ENCODE measurements at places on chromosomes 4 and X.

- no peak for DNase-seq
Observed at GRCh38 chr4:2694691-2695090, 61.4 kb downstream of the TNIP2 start.

DNA sequence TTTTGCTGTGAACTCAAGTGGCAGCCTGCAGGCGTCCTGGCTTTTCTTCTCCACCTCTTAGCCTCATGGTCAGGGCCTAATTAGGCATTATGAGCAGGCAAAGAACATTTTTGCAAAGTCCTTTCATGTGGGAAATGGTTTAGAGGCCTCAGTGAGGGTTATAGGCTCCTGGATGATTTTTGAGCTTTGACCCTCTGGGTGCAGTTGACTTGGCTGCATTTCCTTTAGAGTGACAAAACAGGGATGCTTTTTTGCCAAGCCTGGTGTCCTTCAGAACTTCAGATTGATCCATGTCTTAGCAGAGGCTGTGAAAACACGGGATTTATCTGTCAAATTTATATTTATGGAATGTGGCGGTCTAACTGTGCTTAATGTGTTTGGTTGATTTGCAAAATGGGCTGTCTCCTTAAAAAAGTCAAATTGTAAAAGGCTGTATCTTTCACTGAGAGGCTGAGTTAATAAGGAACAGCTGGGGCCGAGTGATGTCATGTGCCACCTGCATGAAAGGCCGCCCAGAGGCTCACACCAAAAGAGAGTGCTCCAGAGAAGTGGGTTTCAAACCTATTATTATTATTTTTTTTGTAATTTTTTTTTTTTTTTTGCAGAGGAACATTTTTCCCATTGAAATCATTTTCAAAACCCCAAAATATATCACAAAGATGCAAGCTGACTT, 192.2 kb upstream of the ARX start:
- DNase-seq = no peak

- no peak for DNase-seq
Observed at GRCh38 chr4:103996064-103996463, 276.3 kb upstream of the TACR3 start.

GRCh38 chr4:26473893-26474292, 16.4 kb downstream of the CCKAR start:
- no peak for DNase-seq

DNA sequence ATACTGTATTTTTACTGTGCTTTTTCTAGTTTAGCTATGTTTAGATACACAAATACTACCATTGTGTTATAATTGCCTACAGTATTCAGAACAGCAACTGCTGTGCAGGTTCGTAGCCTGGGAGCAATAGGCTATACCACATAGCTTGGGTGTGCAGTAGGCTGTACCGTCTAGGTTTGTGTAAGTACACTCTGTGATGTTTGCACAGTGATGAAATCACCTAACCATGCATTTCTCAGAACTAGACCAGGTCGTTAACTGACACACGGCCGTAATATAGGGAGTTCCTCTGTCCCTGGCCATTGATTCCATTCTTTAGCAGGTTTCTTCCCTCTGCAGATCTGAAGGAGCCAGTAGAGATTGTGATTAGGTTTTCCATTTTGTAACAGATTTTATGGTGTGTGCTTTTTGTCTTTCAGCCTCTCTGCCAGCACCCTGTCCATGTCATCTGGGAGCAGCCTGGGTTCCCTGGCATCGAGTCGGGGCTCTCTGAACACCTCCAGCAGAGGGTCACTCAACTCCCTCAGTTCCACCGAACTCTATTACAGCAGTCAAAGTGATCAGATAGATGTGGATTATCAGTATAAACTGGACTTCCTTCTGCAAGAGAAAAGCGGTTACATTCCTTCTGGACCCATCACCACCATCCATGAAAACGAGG, 59.5 kb downstream of the CLDN22 start:
- DNase-seq = no peak

GRCh38 chr4:5839751-5840674, 52.9 kb downstream of the CRMP1 start:
- no peak for DNase-seq

- DNase-seq = no peak
Observed at GRCh38 chr4:6710996-6711395, 1.3 kb upstream of the MRFAP1L1 start.

- no peak for DNase-seq
Observed at GRCh38 chr4:135371137-135371536, 1169.5 kb upstream of the PABPC4L start.

DNA sequence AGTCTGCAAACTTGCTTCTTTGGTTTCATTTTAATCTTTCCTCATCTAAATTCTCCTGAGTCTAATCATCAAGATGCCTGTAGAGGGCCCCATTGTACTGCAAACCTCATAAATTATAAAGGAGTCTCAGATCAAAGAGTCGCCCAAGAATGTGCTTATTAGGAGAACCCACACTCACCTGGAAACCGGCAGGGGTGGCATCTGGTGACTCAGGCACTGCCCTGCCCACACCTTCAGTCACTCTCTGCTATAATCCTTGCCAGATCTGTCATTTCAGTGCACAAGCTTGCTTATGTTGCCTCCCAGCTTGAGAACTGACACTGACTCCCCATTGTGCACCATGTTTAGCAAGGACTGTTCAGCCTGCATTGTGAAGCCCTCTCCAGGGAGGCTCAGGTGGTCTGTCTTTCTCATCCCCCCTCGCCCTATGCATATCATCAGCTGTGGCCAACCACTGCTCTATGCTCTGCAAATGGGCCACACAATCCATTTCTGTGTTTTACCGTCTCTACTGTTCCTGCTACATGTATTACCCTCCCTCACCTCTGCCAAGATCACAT, 12.4 kb downstream of the EPGN start:
- no peak for DNase-seq

DNA sequence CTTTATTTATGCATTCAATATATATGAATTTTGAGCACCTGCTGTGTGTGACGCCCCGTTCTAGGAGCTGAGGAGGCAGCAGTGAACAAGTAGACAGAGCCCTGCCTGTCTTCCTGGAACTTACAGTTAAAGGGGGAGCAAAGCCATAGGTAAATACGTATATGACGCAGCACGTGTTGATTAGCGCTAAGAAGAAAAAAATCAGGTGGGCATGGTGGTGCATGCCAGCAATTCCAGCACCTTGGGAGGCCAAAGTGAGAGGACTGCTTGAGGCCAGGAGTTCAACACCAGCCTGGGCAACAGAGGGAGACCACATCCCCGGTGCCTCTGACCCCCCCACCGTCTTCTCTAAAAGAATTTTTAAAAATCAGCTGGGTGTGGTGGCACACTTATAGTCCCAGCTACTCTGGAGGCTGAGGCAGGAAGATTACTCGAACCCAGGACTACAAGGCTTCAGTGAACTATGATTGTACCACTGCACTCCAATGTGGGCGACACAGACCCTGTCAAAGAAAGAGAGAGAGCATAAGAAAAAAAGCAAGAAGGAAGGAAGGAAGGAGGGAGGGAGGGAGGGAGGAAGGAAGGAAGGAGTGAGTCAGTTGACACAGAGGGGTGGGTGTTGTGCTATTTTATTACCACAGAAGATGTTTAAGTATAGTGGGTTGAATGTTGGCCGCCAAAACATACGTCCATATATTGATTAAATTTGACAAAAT, 5.4 kb upstream of the KIAA0232 start:
- DNase-seq = no peak

DNA sequence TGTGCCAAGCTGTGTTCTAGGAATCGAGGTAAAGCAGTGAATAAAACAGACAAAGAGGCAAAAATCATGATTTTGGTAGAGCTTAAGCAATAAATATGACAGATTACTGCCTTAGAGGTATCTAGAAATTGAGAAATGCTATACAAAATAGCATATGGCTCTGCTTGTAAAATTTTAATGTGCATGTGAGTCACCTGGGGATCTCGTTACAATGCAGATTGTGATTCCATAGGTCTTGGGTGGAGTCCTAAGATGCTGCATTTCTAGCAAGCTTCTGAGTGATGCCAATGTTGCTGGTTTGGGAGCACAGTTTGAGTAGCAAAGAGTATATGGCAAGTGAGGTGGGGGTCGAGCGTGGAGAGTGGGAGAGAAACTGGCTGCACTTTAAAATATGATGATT, 697.3 kb upstream of the MAGEB2 start:
- DNase-seq = no peak

DNA sequence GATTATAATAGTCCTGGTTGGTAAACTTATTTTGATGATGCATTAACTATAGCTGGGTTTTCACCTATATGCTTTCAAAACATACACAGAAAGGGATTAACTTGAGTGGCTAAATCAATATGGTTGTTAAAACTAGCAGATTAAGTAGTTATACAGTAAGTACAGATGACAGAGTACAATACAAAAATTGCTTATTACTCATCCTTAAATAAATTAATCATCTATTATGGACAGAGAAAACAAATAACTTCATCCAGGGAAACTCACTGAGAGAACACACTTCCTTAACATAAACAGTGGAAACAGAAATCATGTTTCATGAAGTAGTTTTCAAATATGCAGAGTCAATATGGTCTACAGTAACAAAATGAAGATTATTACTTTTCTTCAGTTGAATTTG, 133.4 kb downstream of the AREG start:
- DNase-seq = no peak

GRCh38 chr4:80215449-80216052, 18.2 kb downstream of the PRDM8 start:
- DNase-seq = no peak

- no peak for DNase-seq
Observed at GRCh38 chr4:111847296-111848008, 297.8 kb upstream of the FAM241A start.

DNA sequence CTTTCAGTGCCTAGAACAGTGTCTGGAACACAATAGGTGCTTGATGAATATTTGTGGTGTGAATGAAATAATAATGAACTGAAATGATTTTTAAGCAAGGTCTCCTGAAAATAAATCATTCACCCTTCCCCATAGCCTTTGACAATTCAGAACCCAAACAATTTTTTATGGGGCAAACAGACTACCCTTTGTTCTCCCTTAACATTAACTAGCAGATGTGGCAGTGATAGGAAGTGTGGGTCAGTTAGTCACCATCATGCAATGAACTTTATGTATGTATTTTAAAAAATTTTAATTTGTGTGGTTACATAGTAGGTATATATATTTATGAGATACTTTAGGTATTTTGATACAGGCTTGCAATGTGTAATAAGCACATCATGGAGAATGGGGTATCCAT, 27.2 kb upstream of the CD40LG start:
- no peak for DNase-seq

DNA sequence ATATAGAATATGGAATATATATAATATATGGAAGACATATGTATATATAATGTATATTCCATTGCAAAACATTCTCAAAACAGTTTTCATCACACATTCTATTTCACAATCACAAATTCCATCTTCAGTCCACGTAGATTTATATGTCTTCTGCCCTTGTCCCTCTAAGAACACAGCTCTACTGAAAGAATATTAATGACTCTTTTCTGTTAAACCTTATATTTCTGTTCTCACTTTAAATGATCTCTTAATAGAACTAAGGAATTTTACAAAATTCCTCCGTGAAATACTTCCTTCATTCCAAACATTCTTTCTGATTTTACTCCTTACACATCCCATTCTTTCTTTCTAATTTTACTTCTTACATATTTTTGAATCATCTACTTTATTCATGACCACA, 1043.1 kb upstream of the PABPC4L start:
- DNase-seq = no peak

DNA sequence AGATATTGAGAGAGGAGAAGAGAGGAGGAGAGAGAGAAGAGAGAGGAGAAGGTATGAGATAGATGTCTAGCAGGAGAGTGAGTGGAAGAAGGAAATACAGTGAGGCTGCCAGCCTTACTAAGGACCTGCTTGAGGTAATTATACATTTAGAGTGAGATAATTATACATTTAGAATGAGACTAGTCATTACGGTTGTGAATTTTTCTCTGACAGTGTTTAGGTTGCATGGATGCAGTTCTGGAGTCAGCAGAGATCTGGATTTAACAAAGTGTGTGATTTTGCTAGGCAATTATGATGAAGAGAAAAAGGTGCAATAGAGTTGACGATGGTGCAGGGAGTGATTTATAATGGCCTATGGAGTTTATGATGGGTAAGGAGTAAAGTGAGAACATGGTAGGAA, 187.1 kb upstream of the ARX start:
- DNase-seq = no peak

- DNase-seq = no peak
Observed at GRCh38 chr4:121227341-121227792, 63.2 kb upstream of the TNIP3 start.

- no peak for DNase-seq
Observed at GRCh38 chrX:47234583-47234982, 1.8 kb downstream of the USP11 start.

DNA sequence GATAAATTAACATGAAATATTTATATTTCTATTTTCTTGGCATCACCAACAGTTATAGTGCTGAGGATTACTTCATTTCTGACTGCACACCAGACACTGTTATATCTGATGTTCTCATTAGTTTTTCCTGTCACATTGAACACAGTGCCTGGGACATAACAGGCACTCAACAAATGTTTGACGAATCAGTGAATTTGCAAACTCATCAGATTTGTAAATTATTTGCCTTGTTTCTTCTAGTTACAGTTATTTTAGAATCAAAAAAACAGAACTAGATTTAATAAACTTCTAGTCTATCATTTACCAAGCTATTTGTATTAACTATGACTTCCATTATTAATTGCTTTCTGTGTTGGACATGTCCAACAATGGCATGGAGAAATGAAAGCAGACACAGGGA, 483.3 kb downstream of the KLHL13 start:
- DNase-seq = no peak

DNA sequence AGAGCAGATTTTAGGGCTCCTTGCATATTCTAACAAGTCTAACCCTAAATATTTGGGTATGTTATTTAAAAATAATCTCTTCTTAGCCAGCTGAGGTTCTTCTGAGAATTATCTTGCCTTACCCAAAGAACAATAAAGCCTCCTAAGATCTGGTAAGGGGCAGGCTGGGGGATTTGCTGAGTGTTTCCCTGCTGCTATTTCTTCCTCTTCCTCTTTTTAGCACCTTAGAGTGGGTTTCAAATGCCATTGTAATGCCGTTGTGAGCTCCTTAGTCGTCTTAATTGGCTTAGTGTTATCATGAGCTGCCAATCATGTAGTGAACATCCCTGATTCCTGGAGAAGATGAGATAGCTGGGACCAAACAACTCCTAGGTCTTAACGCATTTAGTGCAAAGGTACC, 15.4 kb downstream of the STOX2 start:
- DNase-seq = no peak

GRCh38 chr4:181611033-181611711, 632.0 kb upstream of the TENM3 start:
- DNase-seq = no peak

GRCh38 chrX:1105671-1106419, 106.6 kb downstream of the CRLF2 start:
- no peak for DNase-seq

- no peak for DNase-seq
Observed at GRCh38 chr4:33882246-33882990, 2361.9 kb downstream of the ARAP2 start.

GRCh38 chr4:137530176-137530575, 2.1 kb downstream of the PCDH18 start:
- DNase-seq = no peak

- no peak for DNase-seq
Observed at GRCh38 chrX:10728806-10729389, 108.5 kb upstream of the MID1 start.
